Right atrium auricular region (tissue), 2 donors: ENCODE measurements at places on chromosomes 6 and 20. TPM values are rescaled to one million over a fixed set of nuclear protein-coding genes. Genes with fewer than 3 reads are reported as not detected.

The CDH4 gene
- 0.07 TPM for total RNA-seq

The CALHM4 gene
- not detected for total RNA-seq

DNA sequence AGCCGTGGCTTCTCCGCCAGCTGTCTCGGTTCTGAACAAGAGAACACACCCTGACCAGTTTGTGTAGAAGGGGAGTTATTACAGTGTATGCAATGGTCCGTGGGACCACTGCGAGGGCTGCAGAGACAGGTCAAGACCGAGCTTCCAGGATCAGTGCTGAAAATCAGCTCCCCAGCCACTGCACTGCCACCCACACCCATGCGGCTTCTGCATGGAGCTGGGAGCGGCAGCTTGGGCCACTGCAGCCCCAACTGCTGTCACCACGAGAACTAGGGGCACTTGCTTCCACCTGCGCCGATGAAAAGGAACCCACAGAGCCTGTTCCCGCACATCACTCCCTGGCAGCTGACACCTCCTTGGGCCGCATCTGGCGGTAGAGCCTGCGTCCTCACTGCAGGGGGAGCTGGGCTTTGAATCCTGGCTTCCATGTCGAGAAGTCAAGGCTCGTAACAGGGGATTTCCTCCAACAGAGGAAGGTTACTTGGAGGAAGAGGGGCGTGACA lies 56.2 kb downstream of the TMEM242 start:
- no peak overlapping the region for H3K4me3 ChIP-seq
- H3K27me3 ChIP-seq: no peaks in the 10 kb centered on the region
- no peaks in the 10 kb centered on the region for H3K36me3 ChIP-seq
- no peaks in the 10 kb centered on the region for H3K4me1 ChIP-seq
- DNase-seq: no peak

The SPATS1 gene
- total RNA-seq: not detected

DNA sequence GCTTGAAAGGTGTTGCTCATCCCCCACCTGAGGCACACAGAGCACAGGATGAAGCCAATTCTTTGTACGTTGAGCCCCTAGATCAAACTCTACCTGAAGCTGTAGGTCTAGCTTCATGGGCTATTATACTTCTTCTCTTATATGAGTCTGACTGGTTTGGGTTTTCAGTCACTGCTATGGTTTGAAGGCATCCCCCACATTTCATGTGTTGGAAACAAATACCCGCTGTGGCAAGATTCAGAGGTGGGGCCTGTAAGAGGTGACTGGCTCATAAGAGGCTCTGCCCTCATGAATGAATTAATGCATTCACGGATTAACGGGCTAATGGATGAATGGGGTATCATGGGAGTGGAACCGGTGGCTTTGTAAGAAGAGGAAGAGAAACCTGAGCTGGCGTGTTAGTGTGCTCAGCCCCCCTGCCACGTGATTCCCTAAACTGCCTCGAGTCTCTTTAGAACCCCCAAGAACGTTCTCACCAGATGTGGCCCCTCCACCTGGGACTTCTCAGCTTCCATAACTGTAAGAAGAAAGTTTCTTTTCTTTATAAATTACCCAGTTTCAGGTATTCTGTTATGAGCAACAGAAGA lies 39.2 kb downstream of the PREX1 start:
- no peaks in the 10 kb centered on the region for H3K27me3 ChIP-seq
- H3K36me3 ChIP-seq: no peaks in the 10 kb centered on the region
- no peak overlapping the region for H3K4me3 ChIP-seq
- DNase-seq: no peak
- peaks cover 32% of the 10 kb centered on the region for H3K4me1 ChIP-seq

The SPTLC3 gene
- 2.8 TPM for total RNA-seq

GRCh38 chr6:103720393-103720792 lies 1139.3 kb downstream of the HACE1 start:
- H3K36me3 ChIP-seq: no peaks in the 10 kb centered on the region
- H3K4me3 ChIP-seq: no peak overlapping the region
- no peaks in the 10 kb centered on the region for H3K27me3 ChIP-seq

GRCh38 chr6:46118836-46119235 lies 11.0 kb upstream of the ENPP4 start:
- H3K36me3 ChIP-seq: no peaks in the 10 kb centered on the region
- no peaks in the 10 kb centered on the region for H3K27me3 ChIP-seq
- no peak for DNase-seq
- no peaks in the 10 kb centered on the region for H3K4me1 ChIP-seq
- H3K4me3 ChIP-seq: no peak overlapping the region

The CAGE1 gene
- not detected for total RNA-seq

- H3K4me3 ChIP-seq: no peak overlapping the region
- no peaks in the 10 kb centered on the region for H3K36me3 ChIP-seq
- no peaks in the 10 kb centered on the region for H3K27me3 ChIP-seq
Observed at GRCh38 chr6:125945378-125946141, 11.0 kb upstream of the HINT3 start.

GRCh38 chr6:168666699-168667427 lies 225.9 kb downstream of the SMOC2 start:
- H3K27ac ChIP-seq: no peak overlapping the region
- H3K27me3 ChIP-seq: no peaks in the 10 kb centered on the region
- no peak for DNase-seq
- no peaks in the 10 kb centered on the region for H3K36me3 ChIP-seq

DNA sequence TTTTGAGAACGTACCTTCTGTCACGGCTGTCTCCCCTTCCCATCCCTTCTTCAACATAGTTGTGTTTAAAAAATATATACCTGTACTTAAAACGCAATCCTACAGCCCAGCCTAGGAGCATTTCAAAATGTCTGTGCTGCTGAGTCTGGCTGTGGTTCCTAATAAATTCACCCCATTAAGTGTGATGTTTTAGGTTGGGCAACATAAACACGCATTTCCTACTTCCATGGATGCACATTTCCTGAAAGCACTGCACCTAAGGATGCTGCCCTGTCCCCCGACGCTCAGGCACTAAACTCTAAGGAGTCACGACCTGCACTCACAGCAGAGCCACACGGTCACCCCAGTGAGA lies 1.2 kb downstream of the REV3L start:
- peak overlapping the region; percentile 100 for H3K27ac ChIP-seq
- no peaks in the 10 kb centered on the region for H3K4me1 ChIP-seq
- H3K36me3 ChIP-seq: no peaks in the 10 kb centered on the region
- DNase-seq: no peak

GRCh38 chr20:37475252-37475651 lies 45.8 kb upstream of the NNAT start:
- no peaks in the 10 kb centered on the region for H3K27me3 ChIP-seq
- no peaks in the 10 kb centered on the region for H3K36me3 ChIP-seq
- H3K4me1 ChIP-seq: no peaks in the 10 kb centered on the region
- no peak overlapping the region for H3K4me3 ChIP-seq
- no peak overlapping the region for H3K27ac ChIP-seq

GRCh38 chr6:8658416-8658815 lies 223.1 kb upstream of the SLC35B3 start:
- H3K4me1 ChIP-seq: no peaks in the 10 kb centered on the region
- no peak for DNase-seq
- H3K4me3 ChIP-seq: no peak overlapping the region
- H3K36me3 ChIP-seq: no peaks in the 10 kb centered on the region

DNA sequence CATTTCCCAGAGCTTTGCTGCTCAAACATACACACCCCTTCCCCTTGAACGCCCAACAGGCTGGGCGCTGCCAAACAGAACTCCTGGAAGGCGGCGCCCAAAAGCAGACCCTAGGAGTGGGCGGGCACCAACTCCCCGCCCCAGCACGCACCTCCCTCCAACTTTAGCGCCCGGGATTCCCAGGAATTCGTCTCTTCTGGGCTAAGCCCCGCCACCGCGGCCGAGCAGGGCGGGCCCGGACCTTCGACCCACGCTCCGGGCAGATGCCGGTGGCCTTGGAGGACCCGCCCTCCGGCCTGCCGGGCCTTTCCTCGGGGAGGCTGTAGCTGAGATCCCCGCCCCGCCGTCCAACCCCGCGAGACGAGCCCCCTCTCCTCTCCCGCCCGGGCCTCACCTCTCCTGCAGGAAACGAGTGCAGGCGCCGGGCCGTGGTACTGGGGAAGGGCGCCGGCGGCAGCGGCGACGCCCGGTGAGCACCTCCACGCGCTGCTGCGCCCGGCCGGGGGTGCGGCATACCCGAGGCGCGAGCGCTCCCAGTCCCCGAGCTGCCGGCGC lies 659 bp downstream of the MCUR1 start:
- no peaks in the 10 kb centered on the region for H3K4me1 ChIP-seq

The CCDC170 gene
- total RNA-seq: 0.20 TPM

The VIP gene
- total RNA-seq: not detected

The KHDRBS2 gene
- not detected for total RNA-seq

The RNF39 gene
- total RNA-seq: 1.1 TPM

GRCh38 chr6:157723376-157723775 lies 99.7 kb upstream of the SNX9 start:
- no peaks in the 10 kb centered on the region for H3K4me1 ChIP-seq
- H3K27me3 ChIP-seq: no peaks in the 10 kb centered on the region
- no peak for DNase-seq

DNA sequence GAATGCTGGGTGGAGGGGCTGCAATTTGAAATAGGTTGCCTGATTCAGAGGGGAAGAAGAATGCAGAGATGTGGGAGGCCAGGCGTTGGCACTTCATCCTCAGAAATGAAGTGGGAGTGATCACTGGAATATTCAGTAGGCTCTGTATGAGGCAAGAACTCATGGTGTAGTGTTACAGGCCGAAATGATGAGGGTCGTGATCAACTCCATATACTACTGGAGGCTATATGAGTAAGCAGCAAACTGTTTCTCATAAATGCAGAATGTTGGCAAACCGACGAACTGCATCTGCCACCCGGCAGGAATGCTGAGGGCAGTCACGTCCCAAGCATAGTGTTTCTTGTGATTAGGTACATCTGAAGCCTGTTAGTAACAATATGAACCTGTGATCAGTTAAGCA lies 12.7 kb downstream of the KCNS1 start:
- H3K27ac ChIP-seq: no peak overlapping the region
- no peaks in the 10 kb centered on the region for H3K36me3 ChIP-seq
- no peaks in the 10 kb centered on the region for H3K4me1 ChIP-seq

- no peaks in the 10 kb centered on the region for H3K36me3 ChIP-seq
- no peak for DNase-seq
- H3K4me1 ChIP-seq: no peaks in the 10 kb centered on the region
- H3K4me3 ChIP-seq: no peak overlapping the region
Observed at GRCh38 chr20:14716351-14716801, 379.0 kb upstream of the FLRT3 start.

GRCh38 chr20:35007891-35008290 lies 52.2 kb downstream of the MYH7B start:
- peaks cover 7% of the 10 kb centered on the region for H3K4me1 ChIP-seq
- H3K4me3 ChIP-seq: no peak overlapping the region
- H3K27ac ChIP-seq: no peak overlapping the region
- no peaks in the 10 kb centered on the region for H3K27me3 ChIP-seq

- H3K27me3 ChIP-seq: no peaks in the 10 kb centered on the region
- H3K4me3 ChIP-seq: no peak overlapping the region
- no peak overlapping the region for H3K27ac ChIP-seq
- no peaks in the 10 kb centered on the region for H3K36me3 ChIP-seq
- no peak for DNase-seq
Observed at GRCh38 chr20:10802236-10802635, 128.4 kb upstream of the JAG1 start.

The TNFRSF6B gene
- total RNA-seq: 3.8 TPM

GRCh38 chr6:91087908-91088307 lies 501.0 kb upstream of the MAP3K7 start:
- H3K4me3 ChIP-seq: no peak overlapping the region
- H3K27ac ChIP-seq: no peak overlapping the region
- no peak for DNase-seq

The HLA-C gene
- total RNA-seq: 503 TPM

The DPPA5 gene
- not detected for total RNA-seq

GRCh38 chr6:138572885-138573284 lies 73.6 kb upstream of the NHSL1 start:
- no peak overlapping the region for H3K4me3 ChIP-seq
- no peaks in the 10 kb centered on the region for H3K27me3 ChIP-seq
- H3K27ac ChIP-seq: no peak overlapping the region
- H3K36me3 ChIP-seq: no peaks in the 10 kb centered on the region
- DNase-seq: no peak

DNA sequence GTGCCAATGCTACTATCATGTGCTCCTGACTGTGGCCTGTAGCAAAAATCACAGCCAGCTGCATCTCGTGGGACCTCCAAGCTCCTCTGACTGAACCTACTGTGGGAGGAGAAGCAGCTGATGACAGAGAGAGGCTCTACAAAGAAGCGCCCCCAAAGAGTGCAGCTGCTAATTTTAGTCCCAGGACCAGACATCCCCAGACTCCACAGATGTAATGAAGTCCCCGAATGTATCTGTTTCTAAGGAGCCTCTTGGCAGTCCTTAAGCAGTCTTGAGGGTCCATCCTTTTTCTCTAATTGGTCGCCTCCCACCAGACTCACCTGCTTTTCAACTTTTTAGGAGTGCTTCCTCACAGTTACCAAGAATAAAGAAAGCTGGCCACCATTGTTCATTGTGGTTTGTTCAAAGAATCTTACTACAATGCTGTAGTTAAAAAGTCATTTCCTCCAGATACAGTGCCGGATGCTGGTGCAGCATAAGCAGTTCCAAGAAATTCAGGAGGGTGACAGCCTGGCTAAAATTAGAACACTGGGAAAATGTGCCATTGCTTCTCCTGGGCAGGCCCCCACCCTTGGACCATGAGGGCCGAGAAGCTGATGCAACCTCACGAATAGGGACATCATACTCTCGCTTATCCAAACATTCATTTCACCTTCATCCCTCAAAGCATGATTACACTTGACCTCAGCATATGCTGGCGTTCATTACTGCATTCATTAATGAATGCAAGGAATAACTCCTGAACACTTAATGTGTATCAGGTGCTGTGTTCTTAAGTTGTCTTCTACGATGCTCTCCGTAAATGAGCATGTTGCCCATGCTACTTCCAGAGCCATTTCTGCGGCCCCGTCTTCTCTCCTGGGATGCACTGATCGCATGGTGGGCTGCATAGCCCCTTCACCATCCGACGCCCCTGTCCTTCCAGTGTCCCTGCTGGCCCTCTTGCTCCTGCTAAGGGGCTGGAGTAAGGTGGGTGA lies 66.4 kb downstream of the LY86 start:
- peaks cover 35% of the 10 kb centered on the region for H3K4me1 ChIP-seq
- peak overlapping the region; percentile 50 for H3K27ac ChIP-seq
- H3K27me3 ChIP-seq: no peaks in the 10 kb centered on the region
- DNase-seq: peak; percentile 72
- no peaks in the 10 kb centered on the region for H3K36me3 ChIP-seq

GRCh38 chr6:41119508-41119907 lies 34.6 kb downstream of the TREML1 start:
- H3K27ac ChIP-seq: no peak overlapping the region
- H3K4me3 ChIP-seq: no peak overlapping the region
- H3K36me3 ChIP-seq: peaks cover 9% of the 10 kb centered on the region
- H3K27me3 ChIP-seq: no peaks in the 10 kb centered on the region
- H3K4me1 ChIP-seq: no peaks in the 10 kb centered on the region

DNA sequence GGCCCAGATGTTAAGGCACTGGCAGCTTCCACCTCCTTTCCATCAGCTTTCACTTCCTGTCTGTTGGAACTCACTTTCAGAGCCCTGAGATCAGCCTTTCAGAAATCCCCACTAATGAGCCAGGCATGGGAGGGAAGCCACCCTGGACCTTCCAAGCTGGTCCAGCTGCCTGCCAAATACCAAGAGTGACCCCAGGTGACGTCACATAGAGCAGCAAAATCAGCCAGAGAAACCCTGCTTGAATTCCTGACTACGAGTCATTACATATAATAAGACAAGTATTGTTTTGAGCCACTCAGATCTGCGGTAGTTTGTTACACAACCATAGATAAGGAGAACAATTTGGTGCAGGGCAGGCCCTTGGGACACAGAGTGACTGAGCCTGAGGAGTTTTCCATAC lies 556.0 kb upstream of the JAG1 start:
- H3K4me1 ChIP-seq: peaks cover 23% of the 10 kb centered on the region
- no peaks in the 10 kb centered on the region for H3K27me3 ChIP-seq
- H3K27ac ChIP-seq: peak overlapping the region; percentile 75
- no peak overlapping the region for H3K4me3 ChIP-seq
- no peaks in the 10 kb centered on the region for H3K36me3 ChIP-seq

The OR2B6 gene
- total RNA-seq: not detected

The SNX3 gene
- 242 TPM for total RNA-seq

The ID4 gene
- 19.0 TPM for total RNA-seq

The RNF114 gene
- total RNA-seq: 40.2 TPM
